ENCODE measurements at places on chromosomes 2 and 18.

GRCh38 chr18:35050705-35051195 lies 9.5 kb downstream of the MAPRE2 start:
- DNase-seq = no peak

DNA sequence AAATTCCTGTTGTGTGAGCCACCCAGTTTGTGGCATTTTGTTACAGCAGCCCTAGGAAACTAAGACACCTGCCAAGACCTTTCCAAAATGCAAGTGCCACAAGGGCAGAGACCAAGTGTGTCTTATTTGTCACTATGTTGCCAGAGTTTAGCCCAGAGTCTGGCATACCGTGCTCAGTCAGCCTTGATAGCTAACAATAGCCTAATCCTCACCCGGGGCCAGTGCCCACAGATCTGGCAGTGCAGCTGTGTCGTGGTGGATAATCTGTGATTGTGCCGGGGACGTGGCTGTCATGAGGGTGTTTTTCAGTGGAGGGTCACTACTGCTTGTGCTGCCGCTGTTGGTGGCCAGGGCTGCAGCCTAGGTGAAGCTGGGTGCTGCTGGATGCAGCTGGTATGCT lies 53.5 kb downstream of the MEP1B start:
- DNase-seq = no peak

DNA sequence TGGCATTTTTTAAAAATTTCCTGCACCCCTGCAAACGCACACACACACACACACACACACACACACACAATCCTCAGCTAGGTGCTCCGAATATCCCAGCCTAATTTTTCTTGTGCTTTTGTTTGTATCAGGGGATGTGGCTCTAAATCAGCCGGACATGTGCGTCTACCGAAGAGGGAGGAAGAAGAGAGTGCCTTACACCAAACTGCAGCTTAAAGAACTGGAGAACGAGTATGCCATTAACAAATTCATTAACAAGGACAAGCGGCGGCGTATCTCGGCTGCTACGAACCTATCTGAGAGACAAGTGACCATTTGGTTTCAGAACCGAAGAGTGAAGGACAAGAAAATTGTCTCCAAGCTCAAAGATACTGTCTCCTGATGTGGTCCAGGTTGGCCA lies 1.8 kb downstream of the HOXD13 start:
- no peak for DNase-seq

DNA sequence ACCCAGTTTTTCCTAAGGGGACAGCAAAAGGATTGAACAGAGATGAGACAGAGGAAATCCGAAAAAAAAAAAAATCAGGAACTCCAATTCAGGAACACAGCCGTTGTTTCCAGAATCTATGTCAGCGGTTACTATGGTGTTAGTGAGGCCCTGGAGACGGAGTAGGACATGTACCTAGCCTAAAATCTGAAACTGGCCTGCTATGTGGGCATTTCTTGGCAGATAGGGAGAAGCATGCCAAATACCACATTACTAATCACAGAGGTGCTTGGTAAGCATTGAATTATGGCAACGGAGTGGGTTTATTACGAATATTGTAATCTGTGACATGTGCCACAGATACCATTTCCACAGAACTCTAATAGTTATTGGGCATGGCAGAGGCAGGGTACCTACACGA lies 530.6 kb downstream of the CCDC85A start:
- DNase-seq = peak; percentile 6

DNA sequence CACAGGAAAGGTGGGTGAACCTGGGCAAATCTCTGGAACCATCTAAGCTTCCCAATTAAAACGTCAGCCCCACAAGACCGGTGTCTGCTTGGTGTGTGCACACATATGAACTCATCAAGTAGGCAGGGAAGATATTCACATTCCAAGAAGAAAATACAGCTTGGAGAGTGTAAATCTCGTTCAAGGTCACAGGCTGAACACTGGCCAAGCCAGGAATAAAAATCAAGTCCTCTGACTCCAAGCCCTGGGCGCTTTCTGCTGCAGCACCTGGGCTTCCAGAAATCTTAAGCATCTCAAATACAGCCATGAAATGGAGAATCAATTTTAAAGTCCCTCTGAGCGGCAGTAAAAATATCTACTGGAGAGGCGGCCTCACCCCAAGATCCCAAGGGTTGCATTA lies 150.9 kb downstream of the TWIST2 start:
- no peak for DNase-seq

GRCh38 chr2:7785700-7786099 lies 868.5 kb downstream of the RNF144A start:
- DNase-seq = no peak

DNA sequence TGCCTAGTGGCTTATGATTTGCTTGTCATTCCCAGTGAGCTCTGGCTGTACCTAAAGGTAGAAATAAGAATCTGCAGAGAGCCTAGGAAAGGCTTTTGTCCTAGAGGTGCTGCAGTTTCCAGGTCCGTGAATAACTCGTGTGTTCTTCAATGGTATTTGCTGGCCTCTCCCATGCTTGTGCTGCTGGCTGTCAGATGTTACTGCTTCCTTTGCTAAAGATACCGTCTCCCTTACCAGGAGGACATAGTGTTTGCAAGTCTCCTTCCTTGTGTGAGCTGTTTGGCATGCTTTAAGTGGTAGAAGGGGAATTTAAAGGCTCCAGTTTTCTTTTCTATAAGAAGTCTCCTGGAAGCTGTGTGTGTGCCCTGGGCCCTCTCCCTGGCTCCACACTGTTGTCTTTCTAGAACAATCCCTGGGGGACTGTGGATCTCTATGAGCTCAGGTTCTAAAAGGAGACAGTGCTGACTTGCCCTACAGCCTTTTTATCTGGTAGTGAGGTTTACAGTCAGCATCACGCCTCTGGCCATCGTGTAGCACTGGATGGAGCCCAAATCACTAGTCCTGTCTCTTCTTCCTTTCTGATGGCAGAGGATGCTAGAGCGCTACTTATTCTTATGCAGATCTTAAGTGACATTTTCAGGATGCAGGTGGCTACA lies 65.8 kb downstream of the RNF144A start:
- DNase-seq = no peak

DNA sequence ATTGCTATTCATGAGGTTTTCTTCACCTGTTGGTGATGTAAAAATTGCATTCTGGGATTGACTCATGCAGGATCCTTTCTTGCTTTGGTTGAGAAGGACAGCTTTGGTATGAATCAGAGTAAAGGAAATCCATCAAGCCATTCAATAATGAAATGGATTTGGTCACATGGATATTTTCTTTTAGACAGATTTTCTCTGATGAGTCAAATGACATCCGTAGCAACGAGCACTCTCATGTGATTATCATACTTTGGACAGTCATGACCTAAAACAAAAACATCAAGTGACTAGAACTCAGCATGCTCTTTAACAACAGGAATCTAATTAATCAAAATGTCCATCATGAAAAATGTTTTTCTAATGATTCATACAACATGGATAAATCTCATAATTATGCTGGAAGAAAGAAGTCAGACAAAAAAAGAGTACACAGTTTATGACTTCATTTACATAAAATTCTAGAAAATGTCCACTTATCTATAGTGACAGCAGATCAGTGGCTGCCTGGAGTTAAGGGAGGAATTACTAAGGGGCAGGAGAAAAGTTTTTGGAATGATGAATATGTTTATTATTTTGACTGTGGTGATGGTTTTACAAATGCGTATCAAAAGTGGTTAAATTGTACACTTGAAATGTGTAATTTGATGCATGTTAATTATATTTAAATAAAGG lies 30.7 kb downstream of the TRAK2 start:
- DNase-seq = peak; percentile 49

GRCh38 chr2:203352604-203353255 lies 24.5 kb downstream of the ABI2 start:
- DNase-seq = no peak

- no peak for DNase-seq
Measured at GRCh38 chr2:174629506-174629905, 31.9 kb upstream of the WIPF1 start.

- DNase-seq = no peak
Measured at GRCh38 chr2:26685341-26685740, 7.2 kb upstream of the KCNK3 start.

DNA sequence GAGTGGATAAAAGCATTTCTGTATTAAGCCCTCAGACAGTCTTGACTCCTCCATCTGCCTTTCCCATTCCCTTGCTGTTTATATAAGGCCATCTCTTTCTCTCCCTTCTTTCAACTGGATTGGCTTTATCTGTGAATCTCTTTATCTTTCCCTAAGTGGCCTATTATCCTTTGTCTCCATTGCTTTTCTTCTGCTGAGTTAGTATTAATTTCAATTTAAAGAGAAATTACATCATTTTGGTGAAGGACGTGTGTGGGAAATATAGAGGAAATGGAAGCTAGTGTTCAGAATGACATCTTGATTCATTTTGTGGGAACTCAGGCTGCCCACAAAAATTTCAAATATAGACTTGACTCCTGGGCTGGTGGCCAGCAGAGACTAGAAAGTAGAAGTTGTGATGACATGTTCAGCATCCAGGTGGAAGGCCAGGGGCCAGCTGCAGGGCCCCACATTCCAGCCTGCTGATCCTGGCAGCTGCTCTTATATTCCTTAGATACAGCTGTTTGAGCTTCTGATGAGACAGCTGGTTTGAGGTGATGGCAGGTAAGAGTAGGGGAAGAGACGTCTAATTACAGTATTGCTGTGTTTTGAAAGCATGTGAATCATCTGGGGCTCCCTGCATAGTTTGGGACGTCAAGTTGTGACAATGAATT lies 52.3 kb downstream of the DIS3L2 start:
- peak; percentile 82 for DNase-seq

DNA sequence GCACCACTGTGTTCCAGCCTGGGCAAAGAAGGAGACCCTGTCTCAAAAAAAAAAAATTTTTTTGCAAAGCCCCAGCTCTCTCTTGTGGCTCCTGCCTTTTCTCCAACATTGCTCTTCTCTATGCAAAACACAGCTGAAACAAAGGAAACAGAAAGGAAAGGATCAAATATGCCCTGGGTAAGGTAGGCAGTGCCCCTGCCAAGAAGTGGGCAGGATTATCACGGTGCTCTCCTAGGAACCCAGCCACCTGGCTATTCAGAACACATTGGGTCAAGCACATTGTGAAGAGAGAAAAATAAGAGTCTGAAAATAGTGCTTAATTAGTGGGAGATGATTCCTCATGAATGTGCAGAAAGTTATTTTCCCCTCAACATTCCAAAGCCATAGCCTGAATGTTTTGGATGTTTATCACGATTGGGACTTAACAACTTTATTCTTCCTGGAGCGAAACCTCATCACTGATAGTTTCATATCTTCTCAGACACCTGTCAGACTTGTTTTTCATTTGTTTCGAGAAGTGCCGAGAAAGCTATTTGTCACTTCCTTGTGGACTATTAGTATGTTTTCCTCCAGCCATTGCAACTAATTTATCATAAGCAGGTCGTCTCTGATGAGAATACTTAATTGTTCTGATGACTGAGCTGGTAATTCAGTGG lies 42.7 kb upstream of the RPL31 start:
- DNase-seq = peak; percentile 44

- DNase-seq = no peak
Measured at GRCh38 chr18:41594582-41594981, 360.5 kb upstream of the PIK3C3 start.

GRCh38 chr2:17317439-17317976 lies 200.7 kb downstream of the RAD51AP2 start:
- no peak for DNase-seq

- DNase-seq = peak; percentile 27
Measured at GRCh38 chr2:200483729-200484198, 26.1 kb downstream of the KCTD18 start.

DNA sequence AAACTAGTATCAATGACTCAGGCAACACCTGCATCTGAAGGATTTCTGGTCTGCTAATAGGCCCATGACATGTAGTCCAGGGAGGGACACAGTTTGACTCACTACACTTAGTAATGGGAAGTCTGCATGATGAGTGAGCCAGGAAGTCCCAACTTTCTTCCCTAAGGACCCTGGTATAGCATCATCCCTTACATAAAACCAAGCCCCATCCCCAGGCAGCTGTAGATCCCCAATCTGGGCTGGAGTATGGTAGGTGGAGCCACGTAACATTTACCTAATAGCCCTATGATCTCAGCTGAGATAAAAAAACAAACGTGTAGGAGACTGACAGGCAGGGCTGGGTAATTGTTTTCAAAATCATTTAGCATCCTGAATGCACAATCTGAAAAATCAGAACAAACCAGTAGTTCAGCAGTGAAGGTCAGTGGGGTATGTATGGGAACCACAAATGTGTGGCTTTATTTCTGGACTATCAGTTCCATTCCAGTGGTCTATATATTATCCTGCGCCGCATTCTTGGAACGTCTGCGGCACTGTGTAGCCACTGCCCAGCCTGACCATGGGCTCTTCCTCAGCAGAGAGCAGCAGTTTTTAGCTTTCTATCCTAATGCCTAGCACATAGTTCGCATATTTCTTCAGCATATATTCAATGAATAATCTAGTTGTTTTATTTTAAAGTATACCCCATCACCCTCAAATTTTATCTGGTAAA lies 33.5 kb downstream of the EPB41L3 start:
- DNase-seq = no peak

GRCh38 chr2:232880764-232881351 lies 10.8 kb downstream of the SNORC start:
- no peak for DNase-seq

GRCh38 chr2:152920846-152921245 lies 202.4 kb downstream of the ARL6IP6 start:
- DNase-seq = no peak
